Fibroblast of the aortic adventitia (primary cell): ENCODE measurements at places on chromosomes 12 and 14. TPM values are rescaled to one million over a fixed set of nuclear protein-coding genes. Genes with fewer than 3 reads are reported as not detected.

The KCNJ8 gene
- total RNA-seq = 2.1 and 5.6 TPM in 2 replicates

The CACNA1C gene
- total RNA-seq = 6.0 and 16.6 TPM in 2 replicates

The IRF2BPL gene
- 21.6 and 25.8 TPM in 2 replicates for total RNA-seq

The SLC22A17 gene
- total RNA-seq = 9.6 and 13.4 TPM in 2 replicates

The NRXN3 gene
- 0.18 and 0.41 TPM in 2 replicates for total RNA-seq

The PAX9 gene
- 0.18 TPM in 1 of 2 replicates, not detected in the other for total RNA-seq
